Smooth muscle cell of trachea (primary cell): ENCODE measurements at places on chromosomes 2 and 18. TPM values are rescaled to one million over a fixed set of nuclear protein-coding genes. Genes with fewer than 3 reads are reported as not detected.

CAVIN2 gene
- total RNA-seq: 21.0 and 22.8 TPM in 2 replicates

RBKS gene
- total RNA-seq: 2.2 and 2.5 TPM in 2 replicates

COL4A3 gene
- total RNA-seq: 0.17 and 0.29 TPM in 2 replicates

HMSD gene
- total RNA-seq: 0.15 and 0.17 TPM in 2 replicates

RNU2-63P gene
- not detected in 2 replicates for total RNA-seq

C2orf78 gene
- not detected in 2 replicates for total RNA-seq

ABCB11 gene
- total RNA-seq: under 0.01 TPM in 1 of 2 replicates, not detected in the other

MAP3K19 gene
- not detected in 2 replicates for total RNA-seq

RBBP8 gene
- 14.6 and 27.9 TPM in 2 replicates for total RNA-seq

PSMA8 gene
- total RNA-seq: not detected in 2 replicates

POTEE gene
- total RNA-seq: not detected in 2 replicates

FN1 gene
- 6,603 and 11,839 TPM in 2 replicates for total RNA-seq

TUBB8B gene
- total RNA-seq: not detected in 2 replicates

OR6B3 gene
- not detected in 2 replicates for total RNA-seq

IMMT gene
- total RNA-seq: 45.5 and 67.5 TPM in 2 replicates

LYPD6 gene
- 0.15 and 0.33 TPM in 2 replicates for total RNA-seq

TRIM54 gene
- under 0.01 TPM in 1 of 2 replicates, not detected in the other for total RNA-seq

SLC19A3 gene
- 0.17 and 0.29 TPM in 2 replicates for total RNA-seq

SH3BP4 gene
- total RNA-seq: 35.3 and 67.5 TPM in 2 replicates

EFEMP1 gene
- total RNA-seq: 421 and 627 TPM in 2 replicates

ST6GAL2 gene
- under 0.01 TPM in 2 replicates for total RNA-seq

NRP2 gene
- total RNA-seq: 12.2 and 18.5 TPM in 2 replicates

PARD3B gene
- total RNA-seq: 15.7 and 23.5 TPM in 2 replicates

ERBB4 gene
- 0.15 and 0.17 TPM in 2 replicates for total RNA-seq

SERPINB8 gene
- 7.4 and 15.1 TPM in 2 replicates for total RNA-seq

SCN9A gene
- 20.5 and 40.9 TPM in 2 replicates for total RNA-seq

NYAP2 gene
- total RNA-seq: not detected in 2 replicates

DGUOK gene
- total RNA-seq: 56.6 and 66.2 TPM in 2 replicates

PLGLB1 gene
- 1.5 and 2.0 TPM in 2 replicates for total RNA-seq

IL36G gene
- total RNA-seq: not detected in 2 replicates

CFC1 gene
- total RNA-seq: not detected in 2 replicates

GPR39 gene
- 1.3 and 3.3 TPM in 2 replicates for total RNA-seq

DTNB gene
- 6.3 and 6.7 TPM in 2 replicates for total RNA-seq

LRATD1 gene
- under 0.01 TPM in 2 replicates for total RNA-seq

ALPP gene
- under 0.01 TPM in 1 of 2 replicates, not detected in the other for total RNA-seq

GPR45 gene
- total RNA-seq: not detected in 2 replicates

ZBTB7C gene
- total RNA-seq: under 0.01 TPM in 1 of 2 replicates, not detected in the other

BUB1 gene
- 5.0 and 65.7 TPM in 2 replicates for total RNA-seq

MAL gene
- 0.17 TPM in 1 of 2 replicates, not detected in the other for total RNA-seq

NAPG gene
- total RNA-seq: 27.5 and 44.9 TPM in 2 replicates

CIDEA gene
- total RNA-seq: 0.29 TPM in 1 of 2 replicates, not detected in the other

COLEC12 gene
- total RNA-seq: 122 and 177 TPM in 2 replicates

EDAR gene
- not detected in 2 replicates for total RNA-seq

TEKT4 gene
- not detected in 2 replicates for total RNA-seq

SF3B6 gene
- 101 and 194 TPM in 2 replicates for total RNA-seq

MAPK4 gene
- total RNA-seq: not detected in 2 replicates

CTLA4 gene
- not detected in 2 replicates for total RNA-seq

SLC40A1 gene
- total RNA-seq: 15.4 and 73.1 TPM in 2 replicates

FHL2 gene
- 52.7 and 81.5 TPM in 2 replicates for total RNA-seq

L3MBTL4 gene
- total RNA-seq: under 0.01 TPM in 1 of 2 replicates, not detected in the other
